ENCODE measurements at places on chromosomes 6 and 20.

DNA sequence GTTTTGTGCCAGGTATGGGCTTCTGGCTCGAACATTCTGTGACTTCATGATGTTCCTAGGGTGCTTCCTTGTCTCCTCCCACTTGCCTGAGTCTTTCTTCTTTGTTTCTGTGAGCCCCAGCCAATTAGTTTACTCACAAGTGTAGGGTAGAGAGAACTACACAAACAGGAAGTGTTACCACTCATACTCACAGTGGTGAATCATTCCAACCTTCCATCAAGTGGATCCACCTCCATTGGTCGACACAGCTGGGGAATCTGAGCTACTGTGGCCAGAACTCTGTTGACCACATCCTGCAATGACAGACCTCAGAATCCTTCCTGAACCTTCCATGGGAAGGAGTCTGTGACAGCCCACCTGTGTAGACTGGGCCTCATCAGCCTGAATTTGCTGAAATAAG, 76.8 kb downstream of the UNC5CL start:
- no peak for DNase-seq

- no peak for DNase-seq
Measured at GRCh38 chr6:143549221-143549948, 37.9 kb upstream of the FUCA2 start.

DNA sequence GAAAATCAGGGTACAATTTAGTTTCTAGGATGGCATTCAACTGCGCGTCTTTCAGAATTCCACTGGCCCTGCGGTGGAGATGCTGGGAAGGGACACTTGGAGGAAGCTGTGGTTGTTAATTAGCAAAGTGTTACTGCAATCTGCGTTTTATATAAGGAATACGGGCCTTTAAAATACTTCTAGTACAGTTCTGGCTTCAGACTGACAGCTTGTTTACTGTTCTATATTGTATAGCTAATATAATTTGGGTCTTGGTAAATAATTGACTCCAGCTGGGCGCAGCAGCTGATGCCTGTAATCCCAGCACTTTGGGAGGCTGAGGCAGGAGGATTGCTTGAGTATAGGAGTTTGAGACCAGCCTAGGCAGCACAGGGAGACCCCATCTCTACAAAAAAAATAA, 63.7 kb downstream of the MYB start:
- DNase-seq: no peak

- no peak for DNase-seq
Measured at GRCh38 chr6:84007871-84008270, 25.7 kb upstream of the MRAP2 start.

DNA sequence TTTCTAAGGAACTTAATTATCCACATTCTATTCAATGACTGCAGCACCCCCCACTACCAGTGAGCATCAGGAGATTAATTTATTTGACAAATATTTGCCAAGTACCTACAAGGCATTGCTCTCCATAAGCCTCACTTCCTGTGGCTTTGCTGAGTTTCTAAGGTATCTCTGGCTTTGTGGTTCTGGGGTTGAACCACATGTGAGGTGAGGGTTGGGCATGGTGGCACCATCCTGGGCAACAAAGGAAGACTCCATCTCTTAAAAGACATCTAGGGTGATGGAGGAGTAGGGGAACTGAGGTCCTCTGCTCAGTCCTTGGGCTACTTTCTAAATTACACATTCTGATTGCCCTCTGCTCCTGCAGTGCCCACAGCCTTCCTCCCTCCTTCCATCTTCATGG, 25.5 kb upstream of the WFDC2 start:
- DNase-seq: no peak
